Activated CD4-positive, alpha-beta T cell treated with anti-CD3 and anti-CD28 coated beads for 4 hours (primary cell): ENCODE measurements at places on chromosomes 16 and 17.

- DNase-seq: no peak
Observed at GRCh38 chr16:27698266-27698665, 148.3 kb downstream of the KATNIP start.

DNA sequence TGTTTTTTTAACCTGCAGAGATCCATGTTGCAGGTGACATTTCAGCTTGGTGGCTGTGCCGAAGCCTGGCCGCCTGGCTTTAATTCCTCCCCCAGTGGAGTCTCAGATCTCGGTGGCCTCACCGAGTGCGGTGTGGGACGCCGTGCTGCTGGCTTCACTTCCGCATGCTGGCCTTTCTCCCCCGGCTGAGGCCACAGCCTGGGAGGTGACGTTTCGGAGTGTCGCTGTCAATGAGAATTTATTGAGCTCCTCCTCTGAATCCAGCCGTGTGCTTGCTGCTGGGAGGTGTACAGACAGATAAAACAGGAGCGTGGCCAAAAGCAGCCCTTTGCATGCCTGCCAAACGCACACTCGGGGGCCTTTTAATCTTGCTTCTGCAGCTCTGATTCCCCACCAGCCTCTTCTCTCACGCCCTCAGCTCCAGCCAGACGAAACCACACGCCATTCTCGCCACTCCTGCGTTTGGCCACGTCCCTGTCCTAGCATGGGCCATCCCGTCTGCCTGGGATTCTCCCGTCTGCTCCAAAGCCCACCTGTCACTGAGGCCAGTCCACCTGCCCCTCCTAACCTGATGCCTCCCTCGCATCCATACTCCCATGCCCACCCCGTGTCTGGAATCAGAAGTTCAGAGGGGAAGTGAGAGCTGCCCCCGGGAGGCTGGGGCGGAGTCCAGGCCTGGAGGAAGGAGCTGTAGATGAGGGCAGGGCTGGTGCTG lies 3.6 kb downstream of the GSE1 start:
- DNase-seq: no peak

DNA sequence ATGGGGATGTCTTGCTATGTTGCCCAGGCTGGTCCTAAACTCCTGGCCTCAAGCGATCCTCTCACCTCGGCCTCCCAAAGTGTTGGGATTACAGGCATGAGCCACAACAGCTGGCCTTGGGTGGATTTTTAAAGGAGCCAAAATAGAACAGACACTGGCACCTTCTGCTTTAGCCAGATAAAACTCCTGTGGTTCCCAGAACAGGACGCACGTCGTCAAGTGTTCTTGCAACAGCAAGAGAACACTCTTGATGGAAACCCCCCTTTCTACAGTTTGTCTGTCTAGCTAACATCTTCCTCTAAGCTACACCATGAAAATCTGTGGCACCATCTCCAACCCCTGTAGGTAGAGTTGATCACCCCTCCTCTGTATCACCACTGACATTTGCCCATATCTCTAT lies 122.6 kb downstream of the NPIPB5 start:
- DNase-seq: no peak

DNA sequence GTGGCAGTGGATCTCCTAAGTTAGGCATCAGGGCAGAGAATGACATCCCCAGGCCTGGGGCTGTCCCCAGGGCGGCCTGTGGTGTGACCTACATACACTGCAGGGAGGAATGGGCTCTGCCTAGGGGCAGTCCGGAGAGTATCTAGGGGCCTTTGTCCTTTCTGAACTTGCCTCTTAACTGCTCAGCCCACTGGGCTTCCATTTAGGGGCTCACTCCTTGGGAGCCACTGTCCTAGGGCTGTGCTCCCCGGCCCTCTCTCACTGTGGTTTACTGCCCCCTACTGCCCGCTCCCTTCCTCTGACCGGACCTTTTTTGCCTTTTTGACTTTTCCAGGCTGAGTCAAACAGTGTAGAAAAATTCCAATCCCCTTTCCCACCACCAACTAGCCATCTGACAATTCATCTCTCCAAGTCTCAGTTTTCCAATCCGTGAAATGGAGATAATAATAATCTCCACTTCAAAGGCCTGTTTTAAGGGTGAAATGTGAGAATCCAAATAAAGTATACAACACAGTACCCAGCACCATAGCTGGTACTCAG lies 66.8 kb downstream of the DNAH3 start:
- peak; percentile 34 for DNase-seq

DNA sequence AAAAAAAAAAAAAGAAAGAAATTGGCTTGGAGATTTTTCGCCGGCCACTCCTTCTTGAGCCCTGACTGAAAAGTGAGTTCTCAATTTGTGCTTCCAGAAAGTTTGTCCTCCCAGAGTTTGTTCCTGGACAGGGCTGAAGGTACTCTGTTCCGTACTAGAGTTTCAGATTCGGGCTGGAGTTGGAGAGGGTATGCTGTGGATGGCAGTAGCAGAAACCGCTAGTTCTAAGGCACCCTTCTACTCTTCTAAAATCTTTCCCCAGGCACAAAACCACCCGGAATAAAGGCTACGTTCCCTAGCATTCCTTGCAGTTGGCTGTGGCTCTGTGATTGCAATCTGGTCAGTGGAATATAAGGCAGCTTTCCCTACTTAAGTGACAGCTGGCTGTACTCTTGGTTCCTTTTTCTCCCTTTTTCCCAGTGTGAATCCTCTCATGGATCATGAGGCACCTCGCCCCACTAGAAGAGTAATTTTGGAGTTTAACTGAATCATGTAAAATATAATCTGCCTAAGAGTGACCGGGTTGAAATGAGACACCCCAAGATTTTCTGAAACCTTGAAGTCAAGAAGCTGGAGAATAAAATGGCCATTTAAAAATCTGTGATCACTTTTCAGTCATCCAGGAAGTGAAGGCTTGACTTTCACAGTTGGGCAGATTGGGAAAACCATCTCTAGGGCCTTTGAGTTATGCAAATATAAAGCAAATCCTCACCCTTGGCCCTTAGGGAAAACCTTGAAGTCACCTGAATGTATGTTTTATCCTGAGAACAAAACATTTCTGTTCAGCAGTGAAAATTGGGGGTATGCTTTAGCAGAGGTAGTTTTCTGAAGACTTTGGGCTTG lies 901 bp upstream of the HEATR6 start:
- DNase-seq: no peak

- DNase-seq: no peak
Observed at GRCh38 chr16:16033208-16033717, 83.8 kb downstream of the ABCC1 start.

DNA sequence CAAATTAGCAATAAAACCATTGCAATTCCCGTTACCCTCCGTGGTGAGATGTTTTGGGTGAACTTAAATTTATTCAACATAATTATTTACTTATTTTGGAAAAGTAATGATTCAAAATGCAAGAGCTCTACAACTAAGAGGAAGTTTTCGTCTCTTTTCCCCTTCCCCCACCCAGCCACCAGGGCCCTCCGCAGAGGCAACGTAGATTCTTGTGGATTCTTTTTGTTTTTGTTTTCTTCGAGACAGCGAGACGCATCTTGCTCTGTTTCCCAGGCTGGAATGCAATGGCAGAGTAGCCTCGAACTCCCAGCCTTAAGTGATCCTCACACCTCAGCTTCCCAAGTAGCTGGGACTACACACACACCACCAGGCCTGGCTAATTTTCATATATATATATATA lies 19.2 kb downstream of the CCDC40 start:
- DNase-seq: no peak
